Progenitor cell of endocrine pancreas (in vitro differentiated cells): ENCODE measurements at places on chromosomes 5 and 9.

DNA sequence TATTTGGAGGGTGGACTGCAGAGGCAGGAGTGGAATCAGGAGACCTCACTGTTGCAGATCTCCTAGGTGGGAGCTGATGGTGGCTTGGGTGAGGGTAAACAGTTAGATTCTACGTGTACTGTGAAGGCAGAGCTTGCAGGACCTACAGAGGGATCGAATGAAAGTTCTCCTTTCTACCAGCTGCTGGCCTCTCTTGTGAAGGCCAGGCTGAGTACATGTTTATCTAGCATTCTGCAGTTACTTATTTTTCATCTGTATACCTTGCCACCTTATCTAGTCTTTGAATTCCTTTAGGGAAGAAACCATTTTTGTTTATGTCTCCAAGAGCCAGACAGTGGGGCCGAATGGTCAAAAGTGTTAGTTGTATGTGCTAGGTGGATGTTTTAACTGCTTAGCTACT lies 57.6 kb downstream of the PTTG1 start:
- no peak for DNase-seq

DNA sequence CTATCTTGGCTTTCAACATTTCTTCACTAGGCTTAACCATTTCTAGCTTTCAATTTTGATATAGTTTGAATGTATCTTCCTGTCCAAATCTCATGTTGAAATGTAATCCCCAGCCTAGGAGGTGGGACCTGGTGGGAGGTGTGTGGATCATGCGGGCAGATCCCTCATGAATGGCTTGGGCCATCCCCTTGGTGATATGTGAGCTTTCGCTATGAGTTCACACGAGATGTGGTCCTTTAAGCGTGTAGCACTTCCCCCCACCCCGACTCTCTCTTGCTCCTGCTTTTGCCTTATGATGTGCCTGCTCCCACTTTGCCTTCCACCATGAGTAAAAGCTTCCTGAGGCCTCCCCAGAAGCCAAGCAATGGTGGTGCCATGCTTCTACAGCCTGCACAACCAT lies 40.6 kb downstream of the PHAX start:
- no peak for DNase-seq

GRCh38 chr5:74519161-74519571 lies 121.4 kb downstream of the ENC1 start:
- DNase-seq, result no peak

DNA sequence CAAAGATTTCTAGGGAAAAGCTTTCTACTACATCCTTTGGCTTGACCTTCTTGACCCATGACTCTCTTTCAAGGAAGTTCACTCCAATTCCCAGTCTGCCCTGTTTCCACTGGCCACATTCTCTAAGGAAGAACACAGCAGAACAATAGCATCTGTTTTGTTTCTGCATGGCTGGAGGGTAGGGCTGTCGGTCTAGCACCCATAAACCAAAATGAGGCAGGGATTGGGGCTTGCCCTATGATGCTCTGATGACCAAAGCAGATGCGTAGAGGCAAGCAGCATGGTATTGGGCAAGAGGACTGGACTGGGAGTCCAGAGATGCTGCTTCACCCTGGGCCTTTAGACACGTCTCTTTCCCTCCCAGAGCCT lies 24.1 kb downstream of the GOLGA2 start:
- DNase-seq, result no peak

DNA sequence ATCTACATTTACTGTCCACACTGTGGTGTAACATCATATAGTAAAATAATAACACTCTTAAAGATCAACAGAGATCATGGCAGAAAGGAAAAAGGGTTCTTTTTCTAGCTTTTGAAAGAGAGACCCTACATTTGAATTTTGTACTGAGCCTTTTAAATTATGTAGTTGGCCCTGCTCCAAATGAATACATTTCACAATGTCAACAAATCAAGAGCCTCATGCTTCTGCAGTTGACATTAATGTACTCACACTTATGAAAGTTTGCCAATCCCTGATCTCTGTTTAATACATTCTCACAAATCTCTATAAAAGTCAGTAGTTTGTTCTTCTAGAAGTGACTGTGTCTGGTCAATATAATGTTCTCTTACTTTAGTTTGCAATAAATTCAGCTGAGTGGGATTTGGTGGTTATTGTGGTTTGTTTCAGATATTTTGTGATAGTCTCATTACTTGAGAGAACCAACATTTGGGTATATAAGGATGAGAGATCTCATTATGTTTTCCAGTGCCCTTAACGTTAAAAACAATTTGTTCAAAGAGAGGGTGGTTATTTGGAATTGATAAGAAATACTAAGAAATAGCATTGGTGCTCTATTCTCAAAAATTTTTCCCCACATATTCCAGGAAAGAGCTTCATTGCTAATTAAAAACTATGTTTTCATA lies 277.8 kb upstream of the FTMT start:
- no peak for DNase-seq

DNA sequence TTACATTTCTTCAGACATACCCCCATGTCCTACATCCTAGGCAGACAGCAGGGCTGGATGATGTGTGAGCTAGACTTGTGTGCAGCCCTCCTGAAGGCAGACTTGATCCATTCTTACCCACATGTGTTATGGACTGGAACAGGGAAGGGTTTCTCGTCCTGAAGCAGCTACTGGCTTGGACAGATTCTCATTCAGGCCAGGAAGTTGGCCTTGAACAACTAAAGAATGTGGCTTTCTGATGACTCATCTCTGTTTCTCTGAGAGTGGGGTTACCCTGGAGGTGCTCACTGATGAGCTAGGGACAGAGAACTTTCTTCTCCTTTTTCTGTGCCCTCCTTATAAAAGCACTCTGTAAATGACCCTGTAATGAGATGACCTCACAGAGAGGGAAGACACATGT lies 246.5 kb downstream of the PCSK5 start:
- no peak for DNase-seq

DNA sequence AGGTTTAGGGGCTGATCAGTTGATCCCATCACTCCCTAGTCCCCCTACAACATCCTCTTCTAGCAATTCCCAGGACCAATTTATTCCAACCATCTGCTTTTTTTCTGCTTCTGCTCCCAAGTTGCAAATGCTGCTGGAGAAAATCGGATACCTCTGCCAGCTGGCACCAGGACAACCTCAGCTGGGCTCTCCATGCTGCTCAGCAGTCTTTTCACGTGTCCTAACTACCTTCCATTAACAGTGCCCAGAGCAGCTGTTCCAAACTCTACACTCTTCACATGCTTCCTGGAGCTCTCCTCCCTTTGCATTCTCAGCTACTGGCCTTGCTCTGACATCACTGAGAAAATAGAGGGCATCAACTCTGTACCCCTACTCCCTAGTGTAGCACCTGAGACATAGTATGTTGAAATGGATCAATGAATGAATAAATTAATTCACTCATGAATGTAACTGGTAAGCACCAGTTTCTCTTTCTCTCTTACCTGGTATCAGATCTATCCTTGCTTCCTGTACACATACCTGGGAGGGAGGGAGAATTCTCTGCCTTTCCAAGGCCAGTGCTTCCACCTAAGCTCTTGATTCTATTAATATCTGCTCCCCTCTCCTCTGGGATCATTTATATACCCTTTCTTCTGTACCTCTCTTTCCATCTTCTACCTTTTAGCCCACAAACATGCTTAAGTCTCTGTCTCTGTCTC lies 191.0 kb downstream of the RAB3C start:
- no peak for DNase-seq

GRCh38 chr5:133470841-133471240 lies 141.5 kb downstream of the FSTL4 start:
- no peak for DNase-seq

GRCh38 chr9:748861-749497 lies 92.5 kb upstream of the DMRT1 start:
- no peak for DNase-seq

DNA sequence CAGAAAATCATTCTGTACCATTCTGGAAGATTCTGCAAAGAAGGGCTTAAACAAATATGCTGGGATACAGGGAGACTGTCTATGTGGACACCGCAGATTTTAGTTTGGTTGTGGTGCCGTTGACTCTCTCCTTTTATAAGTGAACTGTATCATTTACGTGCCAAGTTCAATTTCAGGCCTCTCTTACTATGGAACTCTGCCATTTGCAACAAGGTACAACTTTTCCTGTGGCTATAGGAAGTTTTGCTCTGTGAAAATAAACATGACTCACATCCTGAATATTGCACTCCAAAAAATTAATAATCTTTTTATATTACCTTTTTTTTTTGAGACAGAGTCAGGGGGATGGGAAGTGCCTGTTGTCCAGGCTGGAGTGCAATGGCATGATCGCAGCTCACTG lies 29.7 kb upstream of the CSNK1G3 start:
- DNase-seq, result no peak

GRCh38 chr9:129486756-129487657 lies 133.9 kb downstream of the C9orf50 start:
- no peak for DNase-seq

GRCh38 chr5:137632716-137633115 lies 103.2 kb downstream of the KLHL3 start:
- DNase-seq, result no peak
